ENCODE measurements at places on chromosomes 5 and 9. TPM values are rescaled to one million over a fixed set of nuclear protein-coding genes. Genes with fewer than 3 reads are reported as not detected.

STK10 gene
- 5.3 TPM for total RNA-seq

LAMC3 gene
- 0.66 TPM for total RNA-seq

AHRR gene
- 1.4 TPM for total RNA-seq

NR2F1 gene
- total RNA-seq, result 0.47 TPM

GAS1 gene
- total RNA-seq, result 11.0 TPM

SMARCA2 gene
- total RNA-seq, result 98.0 TPM

TOR2A gene
- total RNA-seq, result 2.3 TPM

FRMPD1 gene
- 1.1 TPM for total RNA-seq

RNF20 gene
- total RNA-seq, result 55.4 TPM

BBLN gene
- 52.5 TPM for total RNA-seq

ARL10 gene
- total RNA-seq, result 6.0 TPM

TEK gene
- 21.7 TPM for total RNA-seq

IL4 gene
- total RNA-seq, result not detected

WNT8A gene
- not detected for total RNA-seq

PIP5K1B gene
- 71.9 TPM for total RNA-seq

ZNF169 gene
- total RNA-seq, result 1.3 TPM

SARDH gene
- total RNA-seq, result 0.63 TPM
